ENCODE measurements at places on chromosomes 16 and 17.

DNA sequence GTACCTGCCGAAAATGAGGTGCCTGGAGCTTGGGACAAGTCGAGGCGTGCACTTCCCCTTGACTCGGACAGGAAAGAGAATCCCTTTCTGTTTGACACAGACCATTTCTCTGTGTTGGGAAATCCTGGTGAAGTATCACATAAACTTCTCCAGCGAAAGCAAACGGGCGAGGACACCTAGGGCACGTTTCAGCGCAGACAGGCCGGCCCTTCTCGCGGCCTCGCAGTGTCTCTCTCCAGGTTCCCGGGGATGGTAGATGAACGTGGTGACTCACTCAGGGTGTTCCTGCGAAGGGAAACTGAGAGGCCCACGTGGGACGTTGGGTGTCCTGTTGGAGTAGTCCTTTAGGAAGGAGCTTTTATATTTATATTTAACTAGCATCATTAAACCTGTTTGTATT is 36.3 kb upstream of the ZNF750 start:
- DNase-seq: no peak

GRCh38 chr16:27232061-27232900 is 29.0 kb downstream of the KDM8 start:
- DNase-seq: peak; percentile 28

- DNase-seq: no peak
Observed at GRCh38 chr17:73357318-73357717, 45.5 kb upstream of the CDC42EP4 start.

DNA sequence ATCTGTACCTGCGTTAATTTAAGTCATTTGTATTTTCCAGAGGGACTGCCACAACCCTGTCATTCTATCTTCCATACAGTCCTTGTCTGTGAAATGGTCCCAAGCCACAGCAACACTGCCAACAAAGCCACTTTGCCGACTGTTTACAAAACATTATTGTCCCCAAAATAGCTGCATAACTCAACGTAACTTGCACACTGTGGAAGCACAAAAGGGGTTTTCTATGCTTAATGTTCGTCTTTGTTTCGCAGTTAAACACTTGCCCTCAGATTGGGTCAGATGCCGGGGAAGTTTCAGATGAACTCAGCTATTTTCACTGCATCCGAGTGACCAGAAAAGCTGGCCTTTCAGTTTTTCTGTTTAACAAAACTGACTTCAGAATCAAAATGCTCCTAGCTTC is 4.6 kb downstream of the SEC14L5 start:
- no peak for DNase-seq

- DNase-seq: peak; percentile 45
Observed at GRCh38 chr16:49855280-49855821, 561 bp downstream of the ZNF423 start.

DNA sequence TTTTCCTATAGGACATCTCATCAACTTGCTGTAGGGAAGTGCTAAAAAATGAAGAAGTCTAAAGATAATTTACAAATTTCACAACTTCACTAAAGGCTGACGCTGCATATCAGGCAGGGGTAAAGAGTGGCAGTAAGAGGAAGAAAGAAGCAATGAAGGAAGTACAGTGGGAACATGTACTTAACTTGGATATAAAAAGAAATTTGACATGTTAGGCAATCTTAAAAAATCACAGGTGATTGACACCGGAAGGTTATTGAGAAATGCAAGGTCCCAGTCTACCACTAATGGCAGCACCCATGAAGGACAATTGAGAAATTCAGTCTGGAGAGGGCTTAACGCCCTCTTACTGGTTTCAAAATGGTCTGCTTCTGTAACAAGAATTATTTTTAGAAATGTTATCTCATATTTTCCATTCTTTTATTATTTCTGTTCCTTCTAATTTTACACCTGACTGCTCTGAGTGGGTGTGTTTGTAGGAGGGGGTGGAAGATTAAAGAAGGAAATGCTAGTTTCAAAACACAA is 358.1 kb downstream of the KCNJ2 start:
- DNase-seq: no peak

DNA sequence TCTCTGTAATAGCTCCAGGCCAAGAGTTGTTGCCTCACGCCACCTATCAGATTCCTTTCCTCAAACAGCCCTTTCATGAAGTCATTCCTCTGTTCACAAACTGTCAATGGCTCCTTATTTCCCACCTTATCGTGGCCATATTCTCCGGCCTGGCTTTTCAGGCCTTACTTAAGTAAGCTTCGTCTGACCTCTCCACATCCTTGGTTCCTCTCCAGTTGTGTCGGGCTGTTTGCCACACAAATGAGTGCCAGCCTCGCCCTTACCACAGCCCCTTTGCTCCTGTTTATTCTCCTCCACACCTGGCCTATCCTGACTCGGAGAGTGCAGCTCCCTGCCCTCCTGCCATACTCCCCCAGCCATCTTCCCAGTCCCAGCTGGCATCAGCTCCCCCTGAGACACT is 2.0 kb downstream of the TP53I13 start:
- DNase-seq: no peak

- DNase-seq: no peak
Observed at GRCh38 chr16:77898671-77899211, 110.4 kb downstream of the VAT1L start.
